ENCODE measurements at places on chromosomes 3 and 15.
A peak's percentile ranks its signal among the peaks of the same experiment; 100 is the strongest.

GRCh38 chr3:47932421-47932820 lies 83.8 kb downstream of the MAP4 start:
- DNase-seq: no peak

- DNase-seq: no peak
These were observed 45.8 kb downstream of the EEFSEC start for GRCh38 chr3:128199110-128199509.

DNA sequence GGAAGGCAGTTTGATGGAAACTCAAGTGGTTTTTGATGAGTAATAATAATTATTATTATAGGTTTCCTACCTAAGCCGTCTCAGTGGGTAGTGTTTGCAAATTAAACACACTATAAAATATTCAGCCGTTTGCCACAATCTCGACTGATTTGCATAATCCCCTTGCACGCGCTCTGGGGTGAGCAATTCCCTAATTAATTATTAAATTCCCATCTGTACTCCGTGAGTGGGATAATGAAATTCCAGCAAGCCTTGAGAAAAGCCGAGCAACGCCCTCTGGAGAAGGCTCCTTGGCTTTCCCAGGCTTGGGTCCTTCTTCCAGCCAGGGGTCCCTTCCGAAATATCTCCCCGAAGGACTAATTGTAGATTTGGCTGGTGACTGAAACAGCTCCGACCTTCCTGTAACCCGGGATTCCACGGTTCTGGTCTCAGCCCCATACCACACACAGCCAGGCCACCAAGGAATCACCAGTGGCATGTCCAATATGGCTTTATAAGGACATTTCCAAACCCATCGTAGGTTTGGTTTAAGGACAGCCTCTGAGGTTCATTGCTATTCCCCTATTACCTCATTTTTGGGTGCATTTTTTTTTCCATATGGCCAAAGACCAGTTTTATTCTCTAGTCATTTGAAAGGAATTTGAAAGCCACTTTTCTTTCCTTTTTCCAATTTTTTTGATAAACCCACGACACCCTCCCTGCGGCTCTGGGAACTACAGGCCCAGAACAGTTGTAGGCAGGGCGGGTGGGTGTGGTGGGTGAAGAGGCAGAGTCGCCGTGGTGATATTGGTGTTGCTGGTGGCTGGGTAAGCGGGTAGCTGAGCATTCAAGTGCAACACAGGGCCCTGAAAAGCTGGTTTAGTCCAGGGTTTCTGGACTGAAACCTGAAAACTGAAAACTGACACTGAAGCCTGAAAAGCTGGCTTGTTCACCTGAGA lies 33.2 kb upstream of the RGMA start:
- no peak for DNase-seq

DNA sequence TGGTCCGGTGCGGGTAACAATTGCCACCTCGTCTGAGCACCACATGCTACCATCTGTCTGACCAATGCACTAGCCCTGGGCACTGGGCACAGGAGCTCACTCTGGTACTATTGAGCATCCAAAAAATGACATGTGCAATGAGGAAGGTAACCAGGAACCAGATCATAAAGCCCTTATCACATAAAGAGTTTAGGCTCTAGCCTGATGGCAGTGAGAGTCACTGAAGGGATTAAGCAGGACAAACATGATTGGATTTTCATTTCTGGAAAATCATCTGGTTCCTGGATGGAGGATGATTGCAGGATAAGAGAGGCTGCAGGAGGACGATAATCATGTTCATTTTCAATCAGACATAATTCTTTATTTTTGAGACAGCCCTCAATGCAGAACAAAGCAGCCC lies 12.4 kb downstream of the NDUFB4 start:
- DNase-seq: no peak

GRCh38 chr3:70108072-70108471 lies 108.5 kb downstream of the SAMMSON start:
- DNase-seq: no peak

- DNase-seq: no peak
These were observed 54.9 kb downstream of the CCNL1 start for GRCh38 chr3:157104928-157105652.

DNA sequence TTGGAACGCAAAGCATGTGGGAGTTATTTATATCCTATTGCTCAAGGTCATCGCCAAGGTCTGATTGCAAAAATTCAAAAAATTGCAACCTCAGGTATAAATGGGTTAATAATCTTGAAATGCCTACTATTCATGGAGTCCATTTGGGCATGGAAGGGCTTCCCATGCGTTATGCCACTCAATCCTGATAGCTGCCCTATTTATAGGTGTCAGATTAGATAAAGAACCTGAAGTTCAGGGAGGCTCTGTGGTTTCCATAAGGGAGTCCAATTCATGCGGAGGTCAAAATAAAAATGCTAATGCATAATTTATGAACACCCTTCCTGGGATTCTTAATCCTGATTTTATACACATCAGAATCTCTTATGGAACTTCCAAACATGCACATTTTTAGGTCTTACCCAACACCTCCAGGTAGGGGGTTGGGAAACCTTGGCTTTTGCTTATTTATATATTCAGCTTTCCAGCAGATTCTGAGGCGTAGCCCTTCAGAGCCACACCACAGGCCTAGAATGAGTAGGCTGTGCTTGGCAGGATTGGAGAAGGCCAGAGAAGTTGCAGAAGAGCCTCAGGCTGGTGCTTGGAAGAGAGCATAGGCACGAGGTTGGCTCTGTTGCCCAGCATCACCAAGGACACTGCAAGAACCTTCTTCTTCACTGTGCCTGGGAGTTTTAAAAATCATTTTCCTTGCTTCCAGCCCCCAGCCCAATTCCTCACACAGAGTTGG lies 324.4 kb upstream of the CFAP20DC start:
- no peak for DNase-seq

DNA sequence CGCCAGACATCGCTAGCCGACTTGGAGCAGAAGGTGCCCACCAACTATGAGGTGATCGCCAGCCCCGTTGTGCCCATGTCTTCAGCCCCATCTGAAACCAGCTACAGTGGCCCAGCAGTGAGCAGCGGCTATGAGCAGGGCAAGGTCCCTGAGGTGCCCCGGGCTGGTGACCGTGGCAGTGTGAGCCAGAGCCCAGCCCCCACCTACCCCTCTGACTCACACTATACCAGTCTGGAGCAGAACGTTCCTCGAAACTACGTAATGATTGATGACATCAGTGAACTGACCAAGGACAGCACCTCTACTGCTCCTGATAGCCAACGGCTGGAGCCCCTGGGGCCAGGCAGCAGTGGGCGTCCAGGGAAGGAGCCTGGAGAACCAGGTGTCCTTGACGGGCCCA lies 12.9 kb upstream of the APEH start:
- DNase-seq: no peak

DNA sequence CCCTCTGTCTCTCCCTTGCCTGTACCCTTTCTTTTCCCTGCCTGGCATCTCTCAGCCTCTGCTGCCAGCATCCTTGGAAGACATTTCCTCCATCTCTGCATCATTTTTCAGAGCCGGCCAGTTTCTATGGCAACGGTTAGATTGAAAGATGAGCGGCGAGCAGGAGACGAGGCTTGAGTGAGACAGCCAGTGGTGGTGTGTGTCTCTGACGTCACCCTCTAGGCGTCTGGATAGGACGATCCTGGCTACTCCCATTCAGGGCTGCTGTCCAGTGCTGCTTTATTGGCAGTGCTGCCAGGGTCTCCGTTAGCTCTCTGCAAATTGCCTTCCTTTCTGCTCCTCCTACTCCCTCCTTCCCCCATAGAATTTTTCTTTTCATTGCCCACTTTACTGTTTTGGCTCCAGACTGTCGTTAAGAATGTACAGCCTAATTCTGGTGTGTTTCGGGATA lies 57.9 kb downstream of the TRAK1 start:
- peak; percentile 96 for DNase-seq

GRCh38 chr3:36988356-36988755 lies 4.6 kb downstream of the EPM2AIP1 start:
- DNase-seq: no peak

- DNase-seq: no peak
These were observed 709.0 kb downstream of the CADM2 start for GRCh38 chr3:85667744-85668143.

DNA sequence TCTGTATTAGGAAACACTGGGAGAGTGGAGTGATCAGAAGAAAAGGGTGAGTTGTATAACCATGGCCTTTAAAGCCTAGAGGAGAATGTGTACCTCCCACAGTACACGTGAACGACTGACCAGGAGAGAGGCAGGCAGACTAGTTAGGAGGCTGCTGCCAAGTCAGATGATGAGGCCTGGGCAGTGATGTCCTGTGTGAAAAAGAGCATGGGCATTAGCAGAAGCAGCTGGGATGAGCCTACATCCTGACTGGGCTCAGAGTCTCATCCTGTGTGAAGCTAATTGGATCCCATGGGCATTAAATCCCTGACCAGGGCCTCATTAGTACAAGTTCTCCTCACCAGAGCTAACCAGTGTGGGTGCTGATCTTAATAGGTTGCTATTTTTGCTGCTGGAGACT lies 89.1 kb upstream of the SLC2A2 start:
- no peak for DNase-seq

- DNase-seq: no peak
These were observed 270.7 kb upstream of the SLITRK3 start for GRCh38 chr3:165466856-165467255.

- no peak for DNase-seq
These were observed 40.5 kb upstream of the PIK3CB start for GRCh38 chr3:138875096-138875753.

DNA sequence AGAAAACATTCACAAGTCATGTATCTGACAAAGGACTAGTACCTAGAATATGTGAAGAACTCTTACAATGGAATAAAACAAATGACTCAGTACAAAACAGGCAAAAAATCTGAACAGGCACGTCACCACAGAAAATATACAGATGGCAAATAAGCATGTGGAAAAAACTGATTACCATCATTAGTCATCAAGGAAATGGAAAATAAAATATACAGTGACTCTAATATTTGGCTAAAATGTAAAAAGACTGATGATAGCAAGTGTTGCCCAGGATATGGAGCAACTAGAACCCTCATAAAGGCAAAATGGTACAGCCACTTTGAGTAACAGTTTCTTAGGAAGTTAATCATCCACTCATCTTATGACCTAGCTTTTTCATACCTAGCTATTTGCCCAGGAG lies 95.8 kb upstream of the ABHD17C start:
- no peak for DNase-seq

DNA sequence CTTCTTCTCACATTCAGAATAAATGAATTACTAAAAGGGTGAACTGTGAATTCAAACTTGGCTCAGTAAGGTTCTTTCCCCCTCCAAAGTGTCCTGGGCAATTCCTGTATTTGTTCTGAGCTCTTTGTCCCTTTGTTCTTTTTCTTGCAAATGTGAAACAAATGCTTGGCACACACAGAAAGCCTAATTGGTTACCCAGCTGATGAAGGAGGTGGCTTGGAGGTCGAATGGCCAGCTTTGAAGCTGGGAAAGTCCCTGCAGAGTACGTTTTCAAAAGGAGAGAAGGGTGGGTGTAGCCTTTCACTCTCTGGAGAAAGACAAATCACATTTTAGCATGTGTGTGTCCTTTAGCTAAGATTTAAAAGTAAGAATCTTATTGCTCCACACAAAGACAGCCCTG lies 154.4 kb downstream of the PEX5L start:
- peak; percentile 19 for DNase-seq

DNA sequence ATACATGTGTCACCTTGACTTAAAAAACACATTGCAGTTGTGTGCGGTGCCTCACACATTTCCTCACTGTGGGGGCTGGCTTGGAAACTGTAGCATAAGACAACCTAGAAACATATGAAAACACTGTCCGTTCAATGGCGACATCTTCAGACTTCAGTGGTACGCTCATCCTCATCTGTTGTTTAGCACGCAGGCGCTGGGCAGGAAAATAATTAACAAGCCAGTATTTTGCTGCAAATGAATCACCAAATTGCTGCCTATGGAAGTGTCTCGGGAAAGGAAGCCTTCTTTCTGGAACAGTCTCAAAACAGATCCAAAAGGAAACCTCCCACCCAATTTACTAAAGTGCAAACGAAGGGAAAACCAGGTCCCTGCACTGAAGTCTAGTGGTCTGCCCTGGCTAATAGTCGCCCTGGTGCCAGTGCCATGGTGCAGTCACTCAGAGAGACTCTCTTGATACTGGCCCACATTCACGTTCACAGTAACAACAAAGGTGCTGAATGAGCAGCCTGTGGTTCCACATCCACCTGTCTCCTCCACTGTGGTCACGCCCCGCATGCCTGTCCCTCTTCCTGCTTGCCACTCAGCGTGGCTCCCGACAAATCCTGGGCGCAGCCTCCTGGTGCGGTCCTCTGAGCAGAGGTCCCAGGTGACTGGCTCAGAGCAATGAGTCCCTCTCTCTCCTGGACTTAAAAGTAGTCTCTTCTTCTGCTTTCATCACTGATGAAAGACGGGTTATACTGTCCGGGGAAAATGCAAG lies 35.6 kb upstream of the MUC13 start:
- DNase-seq: no peak

DNA sequence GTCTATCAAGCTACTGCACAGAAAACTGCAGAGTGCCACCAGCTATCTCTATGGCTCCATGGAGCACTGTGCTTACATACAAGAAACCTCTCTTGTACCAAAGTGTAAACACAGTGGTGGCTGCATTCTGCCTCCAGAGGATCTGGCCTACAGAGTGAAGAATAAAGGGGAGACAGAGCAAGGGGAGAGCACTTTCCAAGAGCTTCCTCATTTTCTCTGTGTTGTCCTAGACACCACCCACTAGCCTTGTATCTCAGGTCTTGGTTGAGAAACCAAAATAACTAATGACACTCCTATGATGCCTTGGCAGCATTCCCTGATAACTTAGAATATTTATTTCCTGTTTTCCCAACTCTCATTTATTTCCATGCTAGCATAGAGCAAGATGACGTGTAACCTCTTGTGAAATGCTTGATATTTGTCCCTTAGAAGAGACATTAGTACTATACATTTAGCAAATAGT lies 56.9 kb upstream of the PHLDB2 start:
- DNase-seq: no peak

- no peak for DNase-seq
These were observed 117.4 kb upstream of the LPP start for GRCh38 chr3:188036375-188037194.

DNA sequence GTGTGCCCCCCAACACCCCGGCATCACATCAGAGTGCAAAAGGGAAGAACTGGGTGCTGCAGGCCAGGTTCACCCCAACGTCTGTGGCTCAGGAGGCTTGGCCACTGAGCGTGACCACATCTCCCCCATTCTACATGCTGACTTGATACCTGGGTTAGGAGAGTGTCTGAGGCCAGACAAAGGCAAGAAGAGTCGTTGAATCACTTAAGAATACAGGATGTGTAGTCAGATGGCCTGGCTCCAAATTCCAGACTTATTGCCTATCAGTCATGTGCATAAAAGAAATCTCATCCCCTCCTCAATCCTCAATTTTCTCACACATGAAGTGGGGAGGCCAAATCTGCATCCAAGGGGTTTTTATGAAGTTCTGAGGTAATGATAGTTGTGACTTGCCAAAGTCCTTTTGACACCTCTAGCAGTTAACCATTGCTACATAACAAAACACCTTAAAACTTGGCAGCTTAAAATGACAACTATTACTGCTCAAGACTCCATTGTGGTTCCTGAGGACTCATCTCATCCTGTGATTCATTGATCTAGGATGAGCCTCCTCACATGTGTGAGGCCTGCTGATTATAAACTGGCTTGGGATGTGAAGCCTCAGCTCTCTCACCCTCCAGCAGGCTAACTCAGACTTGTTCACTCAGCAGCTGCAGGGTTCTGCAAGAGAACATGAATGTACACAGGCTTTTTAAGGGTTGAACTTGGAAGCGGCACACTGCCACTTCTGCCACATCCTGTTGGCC lies 138.8 kb upstream of the TLE3 start:
- no peak for DNase-seq

All from putamen (tissue), 1 donor.